Mesenchymal stem cell (in vitro differentiated cells and primary cell): ENCODE measurements at places on chromosomes 7 and 10.

DNA sequence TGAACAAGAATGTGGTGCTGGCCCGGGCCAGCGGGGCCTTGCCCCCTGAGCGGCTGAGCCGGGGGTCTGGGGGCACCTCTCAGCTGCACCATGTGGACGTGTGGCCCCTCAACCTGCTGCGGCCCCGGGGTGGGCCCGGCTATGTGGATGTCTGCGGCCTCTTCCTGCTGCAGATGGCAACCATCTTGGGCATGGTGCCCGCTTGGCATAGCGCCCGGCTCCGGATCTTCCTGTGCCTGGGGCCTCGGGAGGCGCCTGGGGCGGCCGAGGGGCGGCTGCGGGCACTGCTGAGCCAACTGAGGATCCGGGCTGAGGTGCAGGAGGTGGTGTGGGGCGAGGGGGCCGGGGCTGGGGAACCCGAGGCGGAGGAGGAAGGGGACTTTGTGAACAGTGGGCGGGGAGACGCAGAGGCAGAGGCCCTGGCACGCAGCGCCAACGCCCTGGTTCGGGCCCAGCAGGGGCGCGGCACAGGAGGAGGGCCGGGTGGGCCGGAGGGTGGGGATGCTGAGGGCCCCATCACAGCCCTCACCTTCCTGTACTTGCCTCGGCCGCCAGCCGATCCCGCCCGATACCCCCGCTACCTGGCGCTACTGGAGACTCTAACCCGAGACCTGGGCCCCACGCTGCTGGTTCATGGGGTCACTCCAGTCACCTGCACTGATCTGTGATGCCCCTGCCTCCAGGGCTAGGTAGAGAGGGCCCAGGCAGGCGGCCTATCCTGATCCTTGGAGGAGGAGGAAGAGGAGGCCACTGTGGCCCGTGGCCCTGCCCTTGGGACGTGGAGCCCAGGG lies 1.1 kb upstream of the TRIP6 start:
- peak overlapping the region; percentile 60 for H3K27ac ChIP-seq
- no peak overlapping the region for H3K4me3 ChIP-seq
- no peak for DNase-seq
- H3K36me3 ChIP-seq, result peaks cover 60% of the 10 kb centered on the region
- peaks cover 33% of the 10 kb centered on the region for H3K4me1 ChIP-seq

- no peaks in the 10 kb centered on the region for H3K36me3 ChIP-seq
- DNase-seq, result no peak
- H3K27me3 ChIP-seq, result no peaks in the 10 kb centered on the region
- no peak overlapping the region for H3K27ac ChIP-seq
- H3K4me1 ChIP-seq, result no peaks in the 10 kb centered on the region
Measured at GRCh38 chr7:17462131-17462631, 163.7 kb downstream of the AHR start.

- no peak for DNase-seq
- no peaks in the 10 kb centered on the region for H3K36me3 ChIP-seq
- no peaks in the 10 kb centered on the region for H3K27me3 ChIP-seq
- no peaks in the 10 kb centered on the region for H3K4me1 ChIP-seq
Measured at GRCh38 chr7:24299192-24299591, 15.2 kb downstream of the NPY start.

DNA sequence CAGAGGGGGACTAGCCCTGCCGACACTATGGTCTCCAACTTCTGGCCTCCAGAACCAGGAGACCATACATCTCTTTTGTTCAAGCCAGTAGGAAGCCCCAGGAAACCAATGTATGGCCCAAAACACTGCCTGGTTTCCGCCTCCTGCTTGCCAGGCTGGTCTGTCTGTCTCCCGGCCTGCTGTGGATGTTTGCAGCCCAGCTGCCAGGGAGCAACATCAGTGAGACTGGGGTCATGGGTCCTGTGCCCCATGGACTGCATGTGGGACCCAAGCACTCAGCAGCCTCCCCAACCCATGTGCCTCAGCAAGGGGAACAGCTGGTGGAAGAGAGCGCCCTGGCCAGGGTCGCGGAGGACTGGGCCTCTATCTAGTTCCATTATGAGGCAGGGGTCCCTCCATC lies 33.4 kb upstream of the NUB1 start:
- H3K27ac ChIP-seq, result no peak overlapping the region
- peaks cover 26% of the 10 kb centered on the region for H3K27me3 ChIP-seq
- DNase-seq, result no peak
- no peaks in the 10 kb centered on the region for H3K36me3 ChIP-seq
- peaks cover 5% of the 10 kb centered on the region for H3K4me1 ChIP-seq
- H3K4me3 ChIP-seq, result no peak overlapping the region

- H3K4me1 ChIP-seq, result no peaks in the 10 kb centered on the region
- no peak overlapping the region for H3K27ac ChIP-seq
- no peaks in the 10 kb centered on the region for H3K36me3 ChIP-seq
- no peak overlapping the region for H3K4me3 ChIP-seq
Measured at GRCh38 chr10:63013755-63014154, 119.4 kb upstream of the NRBF2 start.

DNA sequence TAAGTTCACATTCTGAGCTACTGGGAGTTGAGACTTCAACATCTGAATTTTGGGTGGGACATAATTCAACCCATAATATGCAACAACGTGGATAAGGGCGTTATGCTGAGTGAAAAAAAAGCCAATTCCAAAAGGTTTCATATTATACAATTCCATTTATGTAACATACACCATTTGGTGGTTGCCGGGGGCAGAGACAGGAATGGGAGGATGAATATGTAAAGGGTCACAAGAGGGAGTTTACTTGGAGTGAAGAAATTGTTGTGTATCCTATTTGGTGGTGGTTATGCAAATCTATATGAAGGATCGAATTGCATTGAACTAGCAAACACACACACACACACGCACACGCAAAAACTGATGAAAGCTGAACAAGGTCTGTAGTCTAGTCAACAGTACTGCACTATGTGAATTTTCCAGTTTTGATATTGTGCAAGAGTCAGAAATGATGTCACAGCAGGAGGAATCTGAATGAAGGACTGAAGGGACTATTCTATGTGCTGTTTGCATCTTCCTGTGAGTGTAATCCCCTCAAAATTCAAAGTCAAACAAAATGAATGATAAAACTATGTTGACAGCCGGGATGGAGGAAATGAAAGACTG lies 249.2 kb upstream of the HABP2 start:
- H3K4me1 ChIP-seq, result peaks cover 10% of the 10 kb centered on the region
- no peak overlapping the region for H3K27ac ChIP-seq
- peak; percentile 67 for DNase-seq
- H3K4me3 ChIP-seq, result no peak overlapping the region

DNA sequence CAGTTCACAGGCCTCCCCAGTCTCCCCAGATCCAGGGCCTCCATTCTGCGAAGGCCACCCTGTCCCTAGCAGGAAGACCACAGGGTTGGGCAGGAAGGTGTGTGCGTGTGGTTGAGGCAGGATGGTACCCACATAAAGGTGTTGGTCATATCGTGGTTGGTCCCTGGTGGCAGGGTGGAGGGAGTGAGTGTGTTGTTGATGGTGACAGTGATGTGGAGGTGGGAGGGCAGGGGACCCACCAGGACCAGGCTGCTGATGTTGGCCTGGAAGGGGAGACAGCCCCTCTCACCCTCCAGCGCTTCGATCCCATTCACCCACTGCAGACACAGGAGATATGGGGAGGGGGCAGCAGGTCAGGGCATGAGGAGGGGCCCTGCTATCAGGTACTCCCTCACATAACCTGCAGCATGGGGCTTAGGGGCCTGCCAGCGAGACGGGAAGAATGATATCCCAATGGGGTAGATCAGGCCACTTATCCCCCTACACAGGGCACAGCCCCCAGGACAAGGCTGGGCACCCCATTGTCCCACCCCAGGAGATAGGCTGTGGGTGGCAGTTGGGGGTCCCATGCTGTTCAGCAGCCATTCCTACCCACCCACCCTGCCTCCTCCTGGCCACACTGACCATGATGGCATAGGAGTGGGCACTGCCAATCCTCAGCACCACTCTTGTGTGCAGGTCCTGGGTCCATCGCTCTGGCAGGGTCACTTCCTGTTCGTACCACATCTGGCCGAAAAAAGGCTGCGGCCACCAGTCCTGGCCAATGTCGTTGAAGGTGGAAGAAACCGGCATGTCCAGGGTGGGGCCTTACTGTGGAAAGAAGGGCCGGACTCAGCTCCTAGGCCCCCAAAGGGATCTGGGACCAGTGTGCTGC lies 69.0 kb upstream of the ZNF479 start:
- no peak overlapping the region for H3K4me3 ChIP-seq
- H3K27ac ChIP-seq, result no peak overlapping the region
- H3K4me1 ChIP-seq, result no peaks in the 10 kb centered on the region
- H3K27me3 ChIP-seq, result no peaks in the 10 kb centered on the region

GRCh38 chr7:125444864-125445263 lies 515.2 kb upstream of the POT1 start:
- H3K4me1 ChIP-seq, result no peaks in the 10 kb centered on the region
- H3K27me3 ChIP-seq, result no peaks in the 10 kb centered on the region
- no peak for DNase-seq

DNA sequence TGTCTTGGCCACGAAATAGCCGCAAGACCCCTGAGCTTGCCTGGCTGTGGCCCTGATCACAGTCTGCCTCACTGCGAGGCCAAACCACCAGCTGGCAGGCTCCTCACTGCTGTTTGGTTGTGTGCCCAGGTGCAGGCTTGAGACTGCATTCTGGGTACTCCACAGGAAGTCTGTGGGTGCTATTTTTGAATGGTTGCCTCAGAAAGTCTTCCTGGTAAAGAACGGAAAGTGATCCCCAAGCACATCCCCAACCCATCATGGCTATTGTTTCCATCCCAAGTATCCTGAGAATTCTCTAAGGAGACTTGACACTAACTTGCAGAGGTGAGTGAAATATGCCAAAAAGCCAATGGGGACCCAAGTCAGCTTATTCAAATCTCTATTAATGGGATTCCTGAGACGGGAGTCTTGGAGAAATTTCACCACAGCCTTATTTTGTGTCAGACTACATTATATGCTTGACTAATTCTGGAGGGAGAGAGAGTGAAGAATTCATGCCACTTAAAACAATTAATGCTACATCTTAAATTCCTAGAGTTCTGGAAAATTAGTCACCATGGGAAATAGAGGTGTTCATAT lies 170.9 kb downstream of the RAMP3 start:
- no peaks in the 10 kb centered on the region for H3K4me1 ChIP-seq
- no peak overlapping the region for H3K4me3 ChIP-seq

- no peak overlapping the region for H3K27ac ChIP-seq
- peak; percentile 8 for DNase-seq
- H3K36me3 ChIP-seq, result no peaks in the 10 kb centered on the region
- no peaks in the 10 kb centered on the region for H3K27me3 ChIP-seq
- peaks cover 1% of the 10 kb centered on the region for H3K4me1 ChIP-seq
Measured at GRCh38 chr10:20185116-20185515, 368.9 kb downstream of the PLXDC2 start.

DNA sequence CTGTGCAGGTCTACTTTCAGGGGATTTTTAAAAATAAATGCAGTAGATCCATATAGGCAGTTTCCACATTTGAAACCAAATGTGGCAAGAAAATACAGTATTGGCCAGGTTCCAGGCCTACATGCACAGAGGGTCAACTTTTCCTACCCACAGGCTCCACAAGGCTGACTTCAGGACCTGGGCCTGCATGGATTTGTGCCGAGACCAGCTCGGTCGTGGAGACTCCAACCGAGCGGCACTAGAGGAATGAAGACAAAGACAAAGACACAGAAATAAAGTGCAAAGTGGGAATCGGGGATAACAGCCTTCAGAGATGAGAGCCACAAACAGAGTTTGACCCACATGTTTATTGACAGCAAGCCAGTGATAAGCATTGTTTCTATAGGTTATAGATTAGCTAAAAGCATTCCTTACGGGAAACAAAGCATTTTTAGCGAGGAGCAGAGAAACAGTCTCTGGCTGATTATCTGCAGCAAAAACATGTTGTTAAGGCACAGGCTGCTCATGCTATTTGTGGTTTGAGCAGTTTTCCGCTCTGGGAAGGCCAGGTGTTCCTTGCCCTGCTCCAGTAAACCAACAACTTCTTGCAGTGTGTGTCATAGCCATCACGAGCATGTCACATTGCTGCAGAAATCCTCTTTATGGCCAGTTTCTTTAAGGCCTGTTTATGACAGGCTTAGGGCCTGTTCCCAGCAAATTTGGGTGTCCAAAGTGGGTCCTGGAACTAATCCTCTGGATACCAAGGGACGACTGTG lies 52.6 kb downstream of the ZNF37A start:
- H3K4me3 ChIP-seq, result no peak overlapping the region
- no peaks in the 10 kb centered on the region for H3K27me3 ChIP-seq
- H3K4me1 ChIP-seq, result no peaks in the 10 kb centered on the region
- no peak for DNase-seq
- H3K36me3 ChIP-seq, result no peaks in the 10 kb centered on the region

DNA sequence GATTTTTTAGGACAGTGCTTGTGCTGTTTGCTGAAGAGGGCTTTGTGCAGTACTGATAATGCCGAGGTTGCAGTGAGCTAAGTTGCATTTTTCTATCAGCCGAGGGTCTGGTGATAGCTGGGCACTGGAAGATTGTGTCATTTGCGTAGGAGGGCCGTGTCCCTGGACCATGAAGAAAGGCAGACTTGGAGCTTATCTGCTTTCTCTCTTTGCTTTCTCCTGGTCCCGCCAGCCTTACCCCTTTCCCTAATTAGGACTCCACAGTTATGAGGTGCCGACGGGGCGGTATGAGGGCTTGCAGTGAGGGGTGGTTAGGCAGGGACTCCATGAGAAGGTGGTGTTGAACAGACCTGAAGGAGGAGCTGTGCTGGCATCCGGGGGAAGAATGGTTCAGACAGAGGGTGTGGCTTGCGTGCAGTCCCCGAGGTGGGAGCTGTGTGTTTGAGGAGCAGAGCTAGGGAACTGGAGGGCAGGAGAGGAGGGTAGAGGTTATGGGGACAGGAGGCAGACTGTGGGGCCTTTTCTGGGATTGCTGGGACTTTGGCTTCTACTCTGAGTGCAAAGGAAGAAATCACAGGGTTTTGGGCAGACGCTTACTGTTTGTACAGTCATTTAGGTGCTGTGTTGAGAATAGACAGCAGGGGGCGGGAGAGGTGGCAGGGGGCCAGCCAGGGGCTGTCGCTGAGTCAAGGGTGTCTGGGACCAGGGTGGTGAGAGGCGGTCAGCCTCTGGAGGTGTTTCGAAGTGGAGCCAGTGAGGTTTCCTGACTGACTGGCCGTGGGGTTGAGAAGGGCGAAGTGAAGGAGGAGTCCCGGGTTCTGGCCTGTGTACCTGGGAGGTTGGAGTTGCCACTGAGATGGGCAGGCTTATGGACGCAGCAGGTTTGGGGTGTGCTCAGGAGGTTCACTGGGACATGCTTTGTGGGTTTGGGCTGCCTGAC lies 43.4 kb downstream of the PRF1 start:
- peaks cover 7% of the 10 kb centered on the region for H3K27me3 ChIP-seq
- no peaks in the 10 kb centered on the region for H3K36me3 ChIP-seq
- DNase-seq, result peak; percentile 38
- peak overlapping the region; percentile 61 for H3K4me3 ChIP-seq

- no peak overlapping the region for H3K4me3 ChIP-seq
- DNase-seq, result no peak
- peaks cover 6% of the 10 kb centered on the region for H3K4me1 ChIP-seq
- peak overlapping the region; percentile 75 for H3K27ac ChIP-seq
- H3K36me3 ChIP-seq, result no peaks in the 10 kb centered on the region
Measured at GRCh38 chr7:91289633-91290254, 25.5 kb downstream of the FZD1 start.

DNA sequence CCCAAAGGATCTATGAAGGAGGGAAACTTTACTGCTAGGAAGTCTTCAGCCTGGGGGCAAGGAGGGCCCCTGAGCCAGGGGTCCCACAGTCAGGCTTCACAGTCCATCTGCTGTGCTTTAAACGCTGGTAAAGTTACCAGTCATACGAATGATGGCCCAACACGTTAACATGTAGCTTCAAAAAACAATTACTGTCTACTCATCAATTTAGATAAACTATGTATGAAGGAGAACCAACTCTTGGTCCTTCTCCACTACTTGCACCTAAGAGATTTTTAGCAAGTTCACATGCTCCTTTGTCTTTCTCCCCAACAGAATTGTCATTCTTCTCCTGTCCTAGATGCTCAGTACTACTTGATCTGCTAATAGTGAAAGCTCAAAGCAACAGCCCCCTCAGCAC lies 16.6 kb downstream of the JCAD start:
- H3K36me3 ChIP-seq, result peaks cover 73% of the 10 kb centered on the region
- peaks cover 2% of the 10 kb centered on the region for H3K4me1 ChIP-seq
- H3K27me3 ChIP-seq, result no peaks in the 10 kb centered on the region
